Left renal cortex interstitium (tissue), 4 donors: ENCODE measurements at places on chromosomes 12 and 14. TPM values are rescaled to one million over a fixed set of nuclear protein-coding genes. Genes with fewer than 3 reads are reported as not detected.

SLC39A9 gene
- 92.8 TPM for polyA plus RNA-seq

KRT8 gene
- 256 TPM for polyA plus RNA-seq

C1S gene
- 56.5 TPM for polyA plus RNA-seq

MARCHF9 gene
- polyA plus RNA-seq: 15.6 TPM

CCDC197 gene
- polyA plus RNA-seq: not detected

- no peak for DNase-seq
These were observed 464.0 kb downstream of the RAD51B start for GRCh38 chr14:68283378-68284123.

DNA sequence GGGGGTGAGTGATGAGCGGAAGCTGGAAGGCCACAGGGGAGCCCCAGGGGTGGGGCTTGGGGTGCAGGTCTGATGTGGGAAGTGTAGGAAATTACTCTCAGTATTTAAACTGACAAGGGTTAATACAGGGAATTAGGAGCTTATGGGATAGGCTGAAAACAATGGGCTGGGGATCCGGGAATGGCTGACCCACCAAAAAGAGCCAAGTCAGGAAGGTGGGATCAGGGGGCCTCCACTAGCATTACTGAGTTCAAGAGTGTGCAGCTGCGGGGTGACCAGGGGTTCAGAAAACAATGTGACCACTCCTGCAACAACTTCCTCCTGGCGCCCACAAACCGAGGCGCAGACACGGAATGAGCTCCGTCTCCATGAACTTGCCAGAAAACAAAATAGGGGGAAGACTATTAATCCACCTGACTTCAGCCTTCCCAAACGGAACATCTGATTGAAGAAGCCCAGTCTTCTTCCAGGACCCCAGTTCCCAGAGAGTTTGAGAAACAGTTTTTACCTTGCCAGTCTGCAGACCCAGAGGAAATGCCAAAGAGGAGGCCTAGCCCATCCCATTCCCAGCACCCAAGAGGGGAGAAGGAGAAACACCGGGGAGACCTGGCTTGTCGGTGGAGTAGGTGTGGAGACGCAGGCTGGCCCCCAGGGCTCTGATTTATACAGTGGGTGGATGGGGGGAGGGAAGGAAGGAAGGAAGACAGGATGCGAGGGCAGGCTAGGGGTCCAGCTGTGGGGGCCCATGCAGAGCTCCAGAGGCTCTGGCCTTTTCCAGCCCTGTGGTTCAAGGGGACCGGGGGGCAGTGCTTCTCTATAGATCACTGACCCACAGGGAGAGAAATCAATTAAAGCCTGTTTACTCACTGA, 16.5 kb upstream of the YY1 start:
- no peak for DNase-seq

GRCh38 chr14:24232645-24233537, at the start of gene GMPR2:
Gene GMPR2, plus strand, starts transcription at chr14:24232929. Its CDS starts 325 bp downstream, at chr14:24233254.
- no peak for DNase-seq

DNA sequence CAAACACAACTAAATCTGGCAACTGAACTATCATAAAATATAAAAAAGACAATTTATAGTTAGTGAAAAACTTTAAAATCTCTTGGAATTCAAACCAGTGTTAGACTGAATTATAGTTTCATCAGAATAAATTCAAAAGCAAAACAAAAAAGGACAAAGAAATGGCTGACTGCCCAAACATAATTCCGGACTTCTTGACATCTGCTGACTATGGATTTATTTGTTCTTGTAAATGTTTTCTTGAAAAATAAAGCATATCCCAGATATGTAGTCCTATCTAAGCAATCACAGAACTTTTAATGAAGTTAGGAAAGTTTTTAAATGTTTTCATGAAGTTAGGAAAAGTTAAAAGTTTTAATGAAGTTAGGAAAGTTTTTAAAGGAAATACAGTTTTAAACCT, 45.8 kb upstream of the CNTN1 start:
- no peak for DNase-seq

- no peak for DNase-seq
These were observed 34.3 kb upstream of the METAP2 start for GRCh38 chr12:95439461-95440230.

DNA sequence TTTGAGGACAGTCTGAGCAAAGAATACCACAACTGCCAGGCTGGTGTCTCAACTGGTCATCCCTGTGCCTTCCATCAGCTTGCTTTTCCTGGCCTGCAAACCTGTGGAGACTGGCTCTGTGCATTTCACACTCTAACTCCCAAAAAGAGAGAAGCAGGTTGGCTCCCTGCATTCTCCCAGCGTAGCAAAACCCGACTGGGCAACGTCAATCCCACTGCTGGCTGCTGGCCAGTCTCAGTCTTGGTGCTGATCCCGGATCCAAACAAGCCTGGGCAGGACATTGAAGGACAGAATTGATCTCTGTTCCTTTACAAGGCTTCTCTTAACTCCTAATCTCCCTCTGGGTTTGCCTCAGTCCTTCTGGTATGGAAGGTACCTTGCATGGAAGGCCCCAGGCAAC, 65.4 kb downstream of the FZD10 start:
- DNase-seq: no peak

- no peak for DNase-seq
These were observed 4.7 kb downstream of the GPX2 start for GRCh38 chr14:64937821-64938193.
